ENCODE measurements at places on chromosomes 2 and 18. TPM values are rescaled to one million over a fixed set of nuclear protein-coding genes. Genes with fewer than 3 reads are reported as not detected.

The SALL3 gene
- under 0.01 TPM for total RNA-seq

The REG1B gene
- not detected for total RNA-seq

The CXCR2 gene
- not detected for total RNA-seq

The C1QL2 gene
- total RNA-seq = not detected

The ME2 gene
- total RNA-seq = 47.1 TPM

The SCN9A gene
- 22.0 TPM for total RNA-seq

The KCNK3 gene
- 0.38 TPM for total RNA-seq

The SERPINB11 gene
- total RNA-seq = not detected

The CRYGC gene
- not detected for total RNA-seq

The NT5C1B gene
- total RNA-seq = not detected

The PSTPIP2 gene
- total RNA-seq = 10.0 TPM

The PIEZO2 gene
- 2.9 TPM for total RNA-seq

The POTEI gene
- total RNA-seq = under 0.01 TPM

The ABCG5 gene
- not detected for total RNA-seq

The TUBB8B gene
- not detected for total RNA-seq

The FHOD3 gene
- 9.9 TPM for total RNA-seq

The KIAA2012 gene
- total RNA-seq = under 0.01 TPM

The TXNDC2 gene
- not detected for total RNA-seq

The CNTNAP5 gene
- under 0.01 TPM for total RNA-seq

The LRATD1 gene
- under 0.01 TPM for total RNA-seq

The SCN3A gene
- 1.9 TPM for total RNA-seq

The TTR gene
- total RNA-seq = not detected

The TBR1 gene
- total RNA-seq = not detected

The PHLPP1 gene
- 4.6 TPM for total RNA-seq

The RGPD4 gene
- total RNA-seq = under 0.01 TPM

The GULP1 gene
- 38.9 TPM for total RNA-seq

The HOXD8 gene
- total RNA-seq = 0.85 TPM

The CLEC4F gene
- total RNA-seq = not detected

The DBI gene
- total RNA-seq = 102 TPM

The AQP12B gene
- total RNA-seq = not detected

Data from regular cardiac myocyte (primary cell).